NCI-H2171 (cell line): ENCODE measurements at places on chromosomes 6 and 20.

- DNase-seq: no peak
Observed at GRCh38 chr6:138925806-138926205, 62.2 kb downstream of the REPS1 start.

GRCh38 chr6:14966906-14967711, 278.8 kb upstream of the JARID2 start:
- no peak for DNase-seq

GRCh38 chr20:18734525-18735189, 78.9 kb upstream of the SCP2D1 start:
- DNase-seq: no peak

GRCh38 chr6:145294942-145295341, 440.4 kb downstream of the EPM2A start:
- DNase-seq: no peak

DNA sequence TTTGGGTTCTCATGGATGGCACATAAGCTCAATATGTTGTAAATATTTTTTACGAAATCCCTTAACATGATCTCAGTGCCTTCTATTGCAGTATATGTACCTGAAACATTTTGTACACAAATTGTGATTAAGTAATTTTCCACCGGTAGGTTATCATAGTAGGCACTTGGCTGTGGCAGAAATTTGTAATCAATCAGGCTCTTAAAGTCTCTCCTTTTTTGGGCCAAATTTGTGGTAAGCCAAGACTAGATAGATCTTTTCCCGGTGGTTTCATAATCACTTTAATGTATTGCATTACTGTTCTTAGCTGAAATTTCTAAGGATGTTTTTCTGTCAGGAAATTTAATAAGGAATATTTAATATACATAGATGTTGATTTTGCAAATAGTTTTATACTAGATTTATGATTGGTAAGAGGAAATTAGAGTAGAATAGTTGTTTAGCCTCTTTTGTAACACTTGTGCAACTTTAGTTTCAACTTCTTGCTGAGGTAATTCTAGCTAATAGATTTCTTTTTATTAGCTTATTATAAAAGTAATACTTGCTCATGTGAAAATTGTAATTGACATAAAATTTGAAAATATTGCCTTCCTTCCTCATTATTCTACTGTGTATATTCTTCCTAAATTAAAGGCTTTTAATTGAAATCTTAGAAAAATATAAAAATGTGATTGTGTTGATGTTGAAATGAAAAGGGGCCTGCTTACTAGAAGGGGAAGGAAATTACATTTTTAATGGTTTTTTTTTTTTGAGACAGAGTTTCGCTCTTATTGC, 3.2 kb downstream of the PCMT1 start:
- DNase-seq: no peak

- no peak for DNase-seq
Observed at GRCh38 chr6:55734256-55734655, 141.1 kb downstream of the BMP5 start.

DNA sequence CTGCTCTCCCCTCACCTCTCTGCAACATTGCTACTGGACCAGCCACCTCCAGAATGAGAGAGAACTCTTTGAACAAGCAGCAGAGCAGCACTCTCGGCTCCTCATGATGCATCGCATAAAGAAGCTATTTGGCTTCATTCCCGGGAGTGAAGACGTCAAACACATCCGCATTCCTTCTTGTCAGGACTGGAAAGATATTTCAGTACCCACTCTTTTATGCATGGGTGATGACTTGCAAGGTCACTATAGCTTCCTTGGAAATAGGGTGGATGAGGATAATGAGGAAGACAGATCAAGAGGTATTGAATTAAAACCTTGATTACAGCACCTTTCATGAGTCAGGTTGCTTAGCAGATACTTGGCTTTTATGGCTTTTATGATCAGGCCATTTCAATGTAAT, 4.3 kb downstream of the CALHM4 start:
- no peak for DNase-seq
